GM23338 (cell line): ENCODE measurements at places on chromosomes 4 and X.

GRCh38 chr4:41749631-41750039 lies 1.1 kb upstream of the PHOX2B start:
- DNase-seq, result no peak

GRCh38 chr4:48203819-48204218 lies 65.8 kb downstream of the TEC start:
- DNase-seq, result no peak

- DNase-seq, result peak; percentile 75
Observed at GRCh38 chr4:87038837-87039615, 104.2 kb downstream of the AFF1 start.

DNA sequence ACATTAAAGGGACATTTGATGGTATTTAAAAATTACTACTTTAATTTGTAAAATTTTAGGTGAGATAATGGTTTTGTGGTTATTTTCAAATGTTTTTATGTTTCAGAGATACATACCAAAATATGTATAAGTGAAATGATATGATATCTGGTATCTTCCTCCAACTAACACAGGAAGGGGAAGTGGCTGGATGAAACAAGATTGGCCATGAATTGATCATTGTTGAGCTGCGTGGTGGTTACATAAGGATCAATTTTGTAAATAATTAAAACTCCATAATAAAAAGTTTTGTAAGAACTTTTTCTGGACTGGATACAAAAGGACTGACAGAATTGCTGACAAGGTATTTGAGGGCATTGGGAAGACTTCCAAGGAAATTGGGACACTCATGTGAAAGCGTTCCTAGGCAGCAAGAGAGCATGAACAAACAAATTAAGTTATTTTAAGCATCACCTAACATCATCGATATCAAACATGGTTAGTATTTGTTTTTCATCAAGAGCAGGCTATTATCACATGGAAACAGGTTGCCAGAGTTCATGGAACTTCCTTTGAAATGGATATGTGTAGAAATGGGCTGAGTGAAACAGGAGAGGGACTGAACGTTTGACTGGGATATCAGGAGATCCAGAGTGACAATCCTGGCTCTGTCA lies 4.4 kb upstream of the PGM2 start:
- no peak for DNase-seq

DNA sequence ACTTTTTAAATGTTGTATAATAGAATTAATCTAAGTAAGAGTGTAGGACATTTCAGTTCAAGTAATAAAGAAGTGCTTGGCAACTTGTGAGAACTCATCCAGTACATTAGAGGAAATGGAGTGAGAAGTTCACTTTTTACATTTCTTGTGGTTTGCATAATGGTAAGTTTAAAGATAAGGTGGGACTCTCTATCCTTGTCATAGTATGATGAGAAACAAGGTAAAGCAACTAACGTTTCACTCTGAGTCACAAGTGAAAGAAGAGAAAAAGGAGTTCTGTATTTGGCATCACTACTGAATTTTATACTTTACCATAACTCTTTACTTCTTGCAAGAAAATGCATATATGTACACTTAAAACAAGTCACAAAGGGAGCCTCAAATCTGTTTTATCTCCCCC lies 219.4 kb downstream of the SLC4A4 start:
- DNase-seq, result no peak
